Retina (tissue), 1 donor: ENCODE measurements at places on chromosomes 11 and 22.
A peak's percentile ranks its signal among the peaks of the same experiment; 100 is the strongest.

- peak; percentile 65 for DNase-seq
Observed at GRCh38 chr22:22201185-22201929, 43.2 kb upstream of the VPREB1 start.

DNA sequence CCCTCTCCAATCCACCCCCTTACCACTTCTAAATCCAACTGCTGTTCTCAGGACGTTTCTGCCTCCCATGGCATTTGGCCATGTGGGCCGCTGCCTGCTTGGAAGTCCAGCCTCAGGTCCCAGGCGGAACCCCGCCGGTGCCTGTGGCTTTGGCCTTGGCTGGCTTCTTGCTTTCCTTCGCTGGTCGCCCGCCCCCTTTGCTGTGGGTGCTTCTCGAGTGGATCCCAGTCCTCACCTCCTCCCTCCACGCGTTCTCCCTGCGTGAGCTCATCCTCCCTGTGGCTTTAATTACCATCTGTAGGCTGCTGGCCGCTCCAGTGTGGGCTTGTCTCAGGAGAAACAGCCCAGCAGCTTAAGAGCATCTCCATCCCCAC is 111.7 kb downstream of the NECTIN1 start:
- peak; percentile 63 for DNase-seq

DNA sequence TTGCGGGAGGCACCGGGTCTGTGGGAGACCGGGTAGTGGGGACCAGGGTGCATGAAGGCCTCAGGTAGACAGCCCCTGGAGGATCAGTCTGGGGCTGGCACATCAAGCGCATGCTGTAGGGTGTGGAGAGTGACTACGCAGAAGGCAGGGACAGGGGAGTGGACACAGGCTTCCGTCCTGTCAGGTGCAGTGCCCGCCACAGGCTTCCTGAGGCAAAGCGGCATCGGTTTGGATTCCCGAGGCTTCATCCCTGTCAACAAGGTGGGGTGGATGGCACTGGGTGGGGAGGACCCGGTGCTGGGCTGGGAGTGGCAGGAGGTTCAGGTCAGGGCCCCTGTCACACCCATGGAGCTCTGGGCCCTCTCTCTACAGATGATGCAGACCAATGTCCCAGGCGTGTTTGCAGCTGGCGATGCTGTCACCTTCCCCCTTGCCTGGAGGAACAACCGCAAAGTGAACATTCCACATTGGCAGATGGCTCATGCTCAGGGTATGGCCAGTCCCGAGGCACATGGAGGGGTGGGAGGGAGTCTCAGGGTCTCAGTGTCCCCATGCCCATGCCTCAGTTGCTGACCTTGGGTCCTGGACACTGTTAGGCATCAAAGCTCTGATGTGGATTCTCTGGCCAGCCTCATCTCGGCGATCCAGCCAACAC is 4.5 kb upstream of the LZTR1 start:
- DNase-seq: no peak

DNA sequence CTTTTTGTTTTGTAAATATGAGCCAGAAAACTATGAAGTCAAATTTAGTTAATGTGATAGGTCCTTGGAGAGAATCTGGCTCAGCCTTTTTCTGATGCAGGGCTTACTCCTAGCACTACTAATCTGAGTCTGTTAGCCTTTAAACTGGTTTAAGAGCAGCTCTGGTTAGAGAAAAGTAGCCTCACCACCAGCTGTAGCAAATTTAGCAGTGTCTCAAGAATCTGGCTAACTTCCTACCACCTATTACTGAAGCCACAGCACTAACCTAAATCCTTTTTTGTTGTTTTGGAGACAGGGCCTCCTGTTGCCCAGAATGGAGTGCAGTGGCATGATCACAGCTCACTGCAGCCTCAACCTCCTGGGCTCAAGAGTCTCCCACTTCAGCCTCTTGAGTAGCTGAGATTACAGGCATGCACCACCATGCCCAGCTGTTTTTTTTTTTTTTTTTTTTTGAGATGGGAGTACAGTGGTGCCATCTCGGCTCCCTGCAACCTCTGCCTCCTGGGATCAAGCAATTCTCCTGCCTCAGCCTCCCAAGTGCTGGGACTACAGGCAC is 13.9 kb downstream of the RBM4B start:
- DNase-seq: no peak

- DNase-seq: no peak
Observed at GRCh38 chr11:122232985-122233384, 117.0 kb upstream of the BLID start.

DNA sequence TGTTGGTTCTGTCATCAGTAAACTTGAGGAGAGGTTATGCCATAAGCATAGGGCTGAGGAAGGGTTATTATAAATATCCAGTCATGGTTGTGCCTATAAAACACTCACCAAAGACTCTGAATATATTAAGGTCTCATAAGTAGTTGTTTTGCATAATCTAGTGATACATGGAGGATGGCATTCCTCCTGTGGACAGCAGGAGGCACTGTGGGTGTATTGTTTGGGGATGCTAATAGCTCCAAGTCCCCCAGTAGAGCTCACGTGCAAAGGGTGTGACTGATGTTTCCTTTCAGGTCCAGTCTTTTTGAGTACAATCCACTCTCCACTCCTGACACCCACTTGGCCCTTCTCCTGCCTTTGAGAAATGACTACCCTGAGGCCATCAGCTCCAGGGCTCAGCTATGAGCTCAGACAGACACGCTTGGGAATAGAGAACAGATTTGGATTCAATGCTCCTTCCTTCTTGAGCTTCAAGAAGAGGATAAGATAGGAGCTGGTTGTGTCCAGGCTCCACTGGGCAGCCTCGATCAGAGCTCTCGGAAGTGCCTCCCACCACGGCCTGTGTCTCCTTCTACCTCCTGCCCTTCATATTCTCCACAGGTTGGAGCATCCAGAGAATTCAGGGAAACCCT is 85.2 kb upstream of the IGLL5 start:
- DNase-seq: no peak

DNA sequence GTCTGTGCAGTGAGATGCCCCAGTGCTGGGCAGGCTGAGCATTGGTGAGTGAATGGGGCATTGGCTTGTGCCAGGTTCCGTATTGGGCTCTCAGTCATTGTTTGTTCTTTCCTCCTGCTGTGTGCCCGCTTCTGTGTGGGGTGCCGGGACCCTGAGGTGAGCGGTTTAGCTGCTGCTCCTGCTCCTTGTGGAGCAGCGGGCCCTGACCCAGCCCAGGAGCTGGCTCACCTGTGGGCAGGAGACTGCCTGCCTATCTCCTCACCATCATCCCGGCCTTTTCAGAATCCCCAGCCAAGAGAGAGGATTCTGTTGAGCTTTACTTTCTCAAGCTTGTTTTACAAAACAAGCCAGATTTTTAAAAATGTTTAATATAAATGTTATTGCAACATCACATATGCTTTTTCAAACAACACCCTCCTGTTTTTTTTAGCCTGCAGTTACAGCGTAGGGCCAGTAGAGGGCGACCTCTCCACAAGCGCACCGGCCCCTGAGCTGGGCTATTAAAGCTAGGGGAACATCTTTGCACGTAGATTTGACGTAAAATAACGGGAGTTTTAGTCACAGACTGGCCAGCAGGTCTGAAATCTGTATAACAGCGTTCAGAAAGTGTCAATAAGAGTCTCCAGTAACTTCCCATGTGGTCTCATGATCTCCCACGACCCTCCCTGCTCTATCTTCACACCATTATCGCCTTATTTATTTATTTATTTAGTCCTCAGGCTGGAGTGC is 25.1 kb upstream of the RELT start:
- DNase-seq: peak; percentile 82

GRCh38 chr11:112617098-112617425 is 344.2 kb upstream of the NCAM1 start:
- DNase-seq: no peak

DNA sequence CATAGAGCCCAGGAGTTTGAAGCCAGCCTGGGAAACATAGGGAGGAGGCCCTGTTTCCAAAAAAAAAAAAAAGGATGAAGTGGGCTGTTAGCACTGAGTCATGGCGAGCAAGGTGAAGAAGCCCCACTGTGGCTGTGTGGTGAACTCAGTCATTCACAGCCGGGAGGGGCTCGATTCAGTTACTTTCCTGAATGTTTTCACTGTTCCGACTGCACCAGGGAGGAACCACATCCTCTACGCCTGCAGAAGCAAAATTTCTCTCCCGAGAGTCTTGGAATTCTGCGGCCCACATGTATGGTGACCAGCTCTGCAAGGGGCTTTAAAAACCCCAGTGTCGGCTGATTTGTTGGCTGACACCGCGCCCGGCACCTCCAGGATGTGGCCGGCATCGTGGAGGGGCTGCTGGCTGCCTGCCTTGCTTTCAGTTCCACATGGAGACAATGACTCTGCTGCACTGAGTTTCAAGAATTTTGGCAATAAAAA is 27.8 kb upstream of the GRAMD4 start:
- no peak for DNase-seq

DNA sequence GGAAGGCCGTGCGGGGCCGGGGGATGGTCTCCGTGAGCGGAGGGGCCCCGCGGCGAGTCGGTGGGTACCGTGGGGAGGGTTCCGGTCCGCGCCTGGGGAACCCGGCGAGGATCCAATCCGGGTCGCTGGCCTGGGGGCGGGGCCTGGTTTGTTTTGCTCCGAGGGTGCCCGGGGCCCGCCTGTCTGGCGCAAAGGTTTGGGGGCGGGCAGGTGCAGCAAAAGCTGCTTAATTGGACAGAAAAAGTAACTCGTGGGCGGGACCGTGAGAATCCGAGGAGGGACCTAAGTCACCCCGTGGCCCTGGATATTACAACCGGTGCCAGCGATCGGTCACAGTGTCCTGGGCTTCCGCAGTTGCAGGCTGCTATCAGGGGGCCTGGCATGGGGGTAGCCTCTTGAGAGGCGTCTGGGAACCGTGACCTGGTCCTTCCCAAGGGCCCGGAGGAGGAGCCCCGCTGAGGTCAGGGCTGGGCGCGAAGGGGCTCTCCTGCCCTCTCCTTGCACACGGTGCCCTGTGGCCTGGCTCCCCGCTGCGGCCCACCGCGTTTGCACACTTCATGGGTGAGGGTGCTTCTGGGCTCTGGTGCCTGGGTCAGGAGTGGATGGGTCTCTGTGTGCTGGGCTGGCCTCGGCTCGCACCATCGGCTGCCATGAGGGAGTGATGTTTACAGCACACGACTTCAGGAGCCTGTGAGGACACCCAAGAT is 1.4 kb downstream of the PNPLA2 start:
- peak; percentile 57 for DNase-seq

DNA sequence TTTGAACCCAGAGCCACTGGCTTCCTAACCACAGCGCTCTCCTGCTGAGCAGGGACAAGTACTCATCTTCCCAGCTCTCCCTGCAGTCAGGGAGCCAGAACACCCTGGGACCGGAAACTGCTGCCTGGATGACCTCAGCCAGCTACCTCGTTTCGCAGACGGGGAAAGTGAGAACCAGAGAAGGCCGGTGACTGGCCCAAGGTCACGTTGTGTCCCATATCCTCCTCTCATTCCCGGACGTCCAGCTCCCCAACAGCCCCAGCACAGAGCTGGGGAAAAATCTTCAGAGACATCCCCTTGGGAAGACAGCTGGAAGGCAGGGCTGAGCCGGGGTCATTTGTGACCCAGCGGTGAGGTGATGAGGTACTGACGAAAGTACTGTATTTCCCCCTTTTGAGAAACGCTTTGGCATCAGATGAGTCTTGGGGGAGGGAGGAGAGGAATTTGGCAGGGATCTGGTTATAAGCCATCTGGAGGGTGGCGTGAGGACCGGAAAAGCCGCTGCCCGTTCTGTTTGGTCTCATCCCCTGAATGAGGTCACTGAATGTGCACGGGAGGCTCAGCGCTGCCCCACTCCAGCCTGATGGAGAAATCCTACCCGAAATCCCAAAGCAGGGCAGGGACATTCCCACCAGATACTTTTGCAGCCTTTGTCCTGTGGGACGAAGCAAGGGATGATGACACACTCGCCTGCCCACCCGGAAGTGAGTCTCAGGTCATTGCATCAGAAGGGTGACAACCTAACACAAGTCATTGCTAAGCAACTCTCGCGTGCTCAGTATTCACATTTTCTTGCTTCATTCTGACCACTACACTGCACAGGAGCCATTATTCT is 41.1 kb downstream of the LIF start:
- DNase-seq: no peak

DNA sequence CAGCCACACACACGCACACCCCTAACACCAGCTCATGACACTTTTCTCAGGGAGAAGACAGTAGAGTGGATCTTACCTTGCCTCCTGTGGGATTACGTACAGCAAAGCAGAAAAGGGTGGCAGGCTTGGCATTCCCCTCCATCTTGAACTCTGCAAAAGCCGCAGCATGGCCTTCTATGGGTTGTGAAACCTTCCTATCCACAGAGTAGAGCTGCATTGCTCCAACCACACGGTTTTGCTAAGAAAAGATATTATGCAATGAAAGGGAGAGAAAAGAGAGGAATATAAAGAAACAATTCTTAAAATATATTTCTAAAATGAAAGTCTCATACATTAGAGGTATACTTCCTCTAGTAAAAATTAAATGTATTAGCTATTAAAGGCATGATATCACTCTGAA is 48.8 kb downstream of the CLTCL1 start:
- no peak for DNase-seq

DNA sequence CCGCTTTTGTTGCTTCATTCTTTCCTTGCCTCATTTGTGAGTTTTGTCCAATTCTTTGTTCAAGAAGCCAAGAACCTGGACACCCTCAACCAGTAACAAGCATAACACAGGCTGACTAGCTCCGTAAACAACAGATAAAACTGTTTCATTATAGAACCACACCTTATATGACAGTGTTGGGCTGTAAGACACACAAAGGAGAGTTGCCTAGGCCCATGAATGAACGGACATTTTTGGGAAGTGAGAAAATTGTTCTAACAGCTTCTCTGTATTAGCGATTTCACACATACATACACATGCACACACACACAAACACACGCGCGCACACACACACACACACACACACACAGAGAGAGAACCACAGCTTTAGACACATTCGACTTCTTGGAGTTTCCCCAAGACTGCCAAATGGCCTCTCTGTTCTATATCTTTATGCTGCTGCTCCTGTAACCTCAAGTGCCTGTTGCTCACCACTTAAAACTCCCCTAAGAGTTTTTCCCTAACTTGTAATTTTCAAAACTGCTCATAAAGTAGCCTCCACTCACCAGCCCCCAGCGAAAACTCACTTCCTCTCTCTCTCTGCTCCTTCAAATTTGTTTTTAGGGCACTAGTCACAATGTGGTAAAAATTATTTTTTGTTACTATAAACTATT is 35.9 kb downstream of the CTSC start:
- no peak for DNase-seq

DNA sequence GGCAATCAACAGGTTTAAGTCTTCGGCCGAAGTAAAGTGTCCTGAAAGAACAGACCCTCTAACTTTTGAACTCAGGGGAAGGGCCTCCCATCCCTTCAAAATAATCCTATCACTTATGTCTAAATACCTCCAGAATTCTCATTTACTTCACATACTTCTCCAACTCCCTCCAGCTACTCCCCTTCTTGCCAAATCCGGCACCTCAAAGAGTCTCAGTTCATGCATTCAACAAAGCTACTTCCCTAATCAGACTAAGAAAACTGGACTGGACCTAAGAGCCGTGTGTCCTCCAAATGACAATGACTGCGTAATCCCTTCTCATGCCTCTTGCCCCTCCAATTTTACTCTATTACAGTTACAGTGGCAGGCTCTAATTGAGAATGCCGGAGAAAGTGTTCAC is 1.3 kb downstream of the DDB1 start:
- DNase-seq: no peak

- peak; percentile 60 for DNase-seq
Observed at GRCh38 chr11:121426476-121427399, 25.4 kb upstream of the SORL1 start.
